ENCODE measurements at places on chromosomes 3 and 15. TPM values are rescaled to one million over a fixed set of nuclear protein-coding genes. Genes with fewer than 3 reads are reported as not detected.

- no peak for DNase-seq
These were observed 8.8 kb upstream of the A4GNT start for GRCh38 chr3:138140940-138141339.

- no peak for DNase-seq
These were observed 244.5 kb downstream of the SLC9A9 start for GRCh38 chr3:143603774-143604173.

- DNase-seq: no peak
These were observed 151.4 kb downstream of the DNAJB8 start for GRCh38 chr3:128315313-128315712.

The DZIP3 gene
- total RNA-seq: 39.5 TPM

DNA sequence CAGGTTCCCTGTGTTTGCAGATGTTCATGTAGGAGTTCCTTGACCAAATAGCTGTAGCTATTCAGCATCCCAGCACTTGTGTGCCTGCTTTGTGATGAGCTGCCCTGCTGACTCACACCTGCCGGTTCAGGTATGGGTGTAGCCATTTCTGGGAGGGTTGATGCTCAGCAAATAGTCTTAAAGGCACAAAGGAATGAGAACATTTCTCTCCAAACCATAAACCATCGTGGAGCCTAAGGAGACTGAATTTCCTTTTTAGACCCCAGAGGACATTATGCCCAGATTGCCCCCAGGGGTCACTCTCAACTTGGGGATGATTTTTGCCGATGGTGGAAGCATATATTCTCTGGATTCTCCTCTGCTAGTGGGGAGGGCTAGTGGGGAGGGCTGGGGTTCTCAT, 80.6 kb downstream of the ADAMTSL3 start:
- DNase-seq: no peak

The LRRC31 gene
- not detected for total RNA-seq

GRCh38 chr3:121998030-121998580, 23.9 kb downstream of the ILDR1 start:
- DNase-seq: no peak

DNA sequence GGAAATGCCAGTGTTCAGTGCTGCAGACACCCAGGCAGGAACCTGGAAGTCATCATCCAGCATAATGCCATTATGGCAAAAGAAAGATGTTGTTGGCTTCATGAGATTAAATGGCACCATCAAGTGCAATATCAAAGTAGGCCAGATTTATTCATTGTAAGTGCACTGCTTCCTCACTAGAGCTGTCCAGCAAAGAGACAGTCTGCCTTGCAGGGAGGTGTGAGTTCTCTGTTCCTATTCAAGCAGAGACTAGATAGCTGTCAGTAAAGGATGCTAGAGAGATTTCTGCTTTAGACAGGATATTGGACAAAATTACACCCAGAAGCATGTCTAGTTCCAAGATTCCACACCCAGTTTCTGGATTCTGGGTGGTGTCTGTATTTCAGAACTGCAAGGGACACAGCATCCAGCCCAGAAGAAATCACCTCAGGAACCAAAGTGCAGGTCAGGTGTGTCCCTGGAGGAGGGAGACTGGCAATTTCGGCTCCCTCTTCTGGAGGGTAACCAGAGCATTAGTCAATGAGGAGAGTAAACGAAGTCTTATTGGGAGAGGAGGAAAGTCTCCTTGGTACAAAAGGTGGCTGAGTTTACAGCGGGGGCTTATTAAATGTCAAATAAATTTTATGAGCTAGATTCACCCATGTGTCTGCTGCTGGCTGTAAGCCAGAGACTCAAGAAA, 377.3 kb downstream of the EPHB1 start:
- DNase-seq: no peak

The TRIM42 gene
- not detected for total RNA-seq

The SLC28A1 gene
- 0.21 TPM for total RNA-seq

DNA sequence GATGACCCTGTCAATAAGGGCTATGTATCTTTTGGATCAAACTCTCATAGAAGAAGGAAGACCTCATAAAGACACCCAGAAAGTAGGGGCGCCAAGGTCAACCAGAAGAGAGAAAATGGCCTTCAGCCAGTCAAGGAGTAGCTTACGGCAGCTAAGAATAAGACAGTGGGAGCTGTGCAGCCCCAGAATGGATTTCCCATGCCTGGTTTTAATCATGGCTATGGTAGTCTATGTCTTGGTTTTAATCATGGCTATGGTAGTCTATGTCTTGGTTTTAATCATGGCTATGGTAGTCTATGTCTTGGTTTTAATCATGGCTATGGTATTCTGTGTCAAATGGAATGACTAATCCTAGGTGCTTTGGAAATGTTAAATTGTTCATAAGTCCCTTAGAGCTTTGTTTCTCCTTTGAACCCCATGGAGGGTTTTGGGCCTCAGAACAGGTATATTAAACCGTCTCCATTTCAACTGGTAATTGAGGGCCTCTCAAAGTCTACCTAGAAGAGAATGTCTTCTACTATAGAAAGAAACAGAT, 742.0 kb upstream of the CFAP20DC start:
- no peak for DNase-seq

DNA sequence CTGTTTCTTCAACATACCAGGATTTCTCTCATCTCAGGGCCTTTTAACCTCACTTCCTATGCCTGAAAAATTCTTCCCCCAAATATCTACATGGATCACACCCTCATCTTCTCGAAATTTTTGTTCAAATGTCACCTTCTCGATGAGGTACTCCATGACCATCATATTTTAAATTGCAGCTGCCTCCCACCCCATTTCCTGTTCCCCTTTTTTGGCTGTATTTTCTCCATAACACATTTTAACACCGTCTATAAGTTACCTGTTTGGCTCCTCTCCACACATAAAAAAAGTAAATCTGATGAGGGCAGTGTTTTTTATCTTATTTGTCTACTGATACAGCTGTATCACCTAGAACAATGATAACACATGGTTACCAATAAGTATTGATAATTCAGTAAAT, 20.7 kb upstream of the ZBED2 start:
- no peak for DNase-seq

GRCh38 chr15:95935852-95936251, 394.6 kb upstream of the NR2F2 start:
- no peak for DNase-seq

GRCh38 chr3:151835751-151836525, 22.0 kb downstream of the AADAC start:
- no peak for DNase-seq

GRCh38 chr15:58734859-58735258, 14.6 kb downstream of the ADAM10 start:
- DNase-seq: no peak

- no peak for DNase-seq
These were observed 36.4 kb downstream of the HAPLN3 start for GRCh38 chr15:88858934-88859333.

The GPR176 gene
- 8.6 TPM for total RNA-seq

GRCh38 chr3:116057400-116058006, 387.8 kb downstream of the LSAMP start:
- DNase-seq: no peak

The FBN1 gene
- 584 TPM for total RNA-seq

The ARHGEF26 gene
- total RNA-seq: 16.2 TPM

The UBE2Q2 gene
- total RNA-seq: 55.6 TPM

The GPR156 gene
- total RNA-seq: 5.3 TPM

DNA sequence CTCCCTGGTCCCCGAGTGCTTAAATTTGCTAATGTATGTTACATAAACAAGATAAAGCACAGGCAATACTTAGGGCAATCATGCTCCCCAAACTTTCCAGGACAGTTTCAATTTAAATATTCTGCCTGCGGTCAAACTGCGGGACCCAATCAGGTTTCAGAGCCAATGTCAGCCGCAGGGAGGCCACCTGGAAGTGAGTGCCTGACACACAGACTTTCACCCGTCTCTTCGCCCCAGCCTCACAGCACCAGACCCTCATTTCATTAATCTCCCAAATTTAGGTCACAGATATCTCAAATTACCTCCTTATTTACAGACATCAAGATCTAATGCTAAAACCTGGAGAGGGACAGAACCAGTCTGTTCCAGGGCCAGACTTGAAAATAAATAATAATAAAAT, 107.2 kb upstream of the ALDH1A3 start:
- DNase-seq: no peak

The LPCAT4 gene
- total RNA-seq: 4.4 TPM

DNA sequence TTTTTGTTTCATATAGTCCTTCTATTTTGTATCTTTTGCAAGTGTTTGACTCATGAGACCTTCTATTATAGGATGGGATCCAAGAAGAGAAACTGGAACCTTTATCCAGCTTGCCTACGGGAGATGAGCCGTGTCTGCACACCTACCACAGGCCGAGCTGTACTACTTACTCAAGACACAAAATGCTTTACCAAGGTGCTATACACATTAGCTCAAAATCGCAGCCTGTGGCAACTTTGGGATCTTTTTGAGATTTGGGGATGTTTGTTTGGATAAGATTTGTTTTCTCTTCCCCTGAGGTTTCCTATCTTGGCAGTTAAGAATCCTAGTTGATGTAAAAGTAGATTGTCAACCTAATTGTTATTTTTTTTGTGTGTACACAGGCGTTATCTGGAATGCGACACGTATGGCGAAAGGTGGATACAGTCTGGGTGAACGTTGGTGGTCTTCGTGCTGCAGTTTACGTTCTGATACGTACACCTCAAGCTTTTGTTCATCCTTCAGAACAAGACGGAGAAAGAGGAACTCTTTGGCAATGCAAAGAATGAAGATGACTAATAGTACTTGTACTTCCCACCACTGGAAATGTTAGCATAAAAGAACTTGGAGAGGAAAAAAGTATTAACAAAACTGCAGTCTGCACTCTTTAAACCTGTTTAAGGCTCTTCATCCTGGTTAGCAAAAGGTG, 13.1 kb upstream of the SETD5 start:
- no peak for DNase-seq

DNA sequence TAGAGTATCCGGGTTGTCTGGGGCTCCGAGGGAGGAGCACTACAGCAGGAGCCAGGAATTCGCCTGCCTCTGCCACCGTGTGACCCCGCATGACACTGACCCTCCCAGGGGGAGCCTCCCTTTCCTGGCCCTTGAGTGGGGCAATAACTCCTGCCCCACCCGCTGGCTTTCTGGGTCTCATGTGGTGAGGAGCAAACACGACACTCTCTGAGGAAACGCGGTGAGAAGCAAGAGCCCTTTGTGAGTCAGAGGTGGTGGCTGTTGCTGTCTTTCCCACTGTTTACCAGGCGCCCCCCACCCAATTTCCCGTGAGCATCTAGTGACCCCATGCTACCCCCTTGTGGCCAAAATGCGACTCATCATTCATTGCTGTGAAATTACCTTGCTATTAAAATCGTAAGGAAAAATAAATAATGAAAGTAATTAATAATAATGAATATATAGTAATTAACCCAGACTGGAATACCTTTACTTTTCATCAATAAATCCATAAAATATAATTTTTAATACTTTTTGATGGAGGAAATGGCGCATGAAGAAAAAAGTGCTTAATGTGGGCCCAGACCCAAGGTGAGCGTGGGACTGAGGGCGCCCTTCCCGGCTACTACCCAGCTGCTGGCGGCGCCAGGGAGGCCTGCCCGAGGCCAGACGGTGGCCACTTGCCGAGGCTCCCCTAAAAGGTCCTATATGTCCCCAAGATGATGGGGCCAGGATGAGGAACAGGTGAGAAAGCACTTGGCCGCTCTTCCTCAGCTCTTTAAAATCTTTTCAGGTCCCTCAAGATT, 29.3 kb downstream of the CCNL1 start:
- DNase-seq: peak; percentile 46

DNA sequence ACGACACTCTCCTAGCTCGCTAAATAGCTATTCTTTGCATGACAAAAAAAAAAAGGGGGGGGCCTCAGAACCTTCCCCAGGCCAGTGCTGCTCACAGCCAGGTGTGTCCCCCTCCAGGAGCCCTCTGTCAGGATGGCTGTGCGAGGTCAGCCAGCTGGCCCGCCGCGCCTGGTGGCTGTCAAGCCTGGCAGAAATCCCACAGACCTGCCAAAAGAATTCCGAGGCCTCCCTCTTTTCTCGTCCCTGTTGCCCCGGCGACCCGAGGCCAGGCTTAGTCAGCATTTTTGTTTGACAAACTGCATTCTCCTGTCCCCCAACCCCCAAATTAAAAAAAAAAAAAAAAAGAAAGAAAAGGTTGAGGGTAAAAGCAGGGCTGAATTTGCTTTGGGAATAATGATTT, 61.9 kb downstream of the TM4SF4 start:
- peak; percentile 48 for DNase-seq

- DNase-seq: no peak
These were observed 53.3 kb downstream of the ZNF385D start for GRCh38 chr3:21697707-21698106.

DNA sequence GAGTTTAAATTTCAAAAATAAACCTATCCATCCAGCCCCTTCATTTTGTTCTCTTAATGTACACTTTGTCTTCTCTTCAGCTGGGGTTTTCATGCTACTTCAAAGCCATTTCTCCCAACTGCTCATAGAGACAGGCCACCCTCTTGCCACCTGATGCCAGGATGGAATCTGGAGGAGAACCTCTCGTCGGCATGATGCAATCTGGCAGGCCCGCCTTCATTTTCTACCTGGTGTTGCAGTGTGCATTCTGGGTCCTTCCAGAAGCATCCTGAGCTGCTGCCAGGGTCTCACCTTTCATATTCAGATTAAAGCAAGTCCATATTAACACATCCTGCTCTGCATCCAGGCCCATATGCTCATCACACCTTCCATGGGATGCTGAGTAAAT, 60.8 kb downstream of the CTNNB1 start:
- DNase-seq: no peak

The TRH gene
- not detected for total RNA-seq

- DNase-seq: no peak
These were observed 9.1 kb upstream of the PDCD6IP start for GRCh38 chr3:33789183-33789954.

The GPR149 gene
- total RNA-seq: not detected

- no peak for DNase-seq
These were observed 48.9 kb upstream of the ZDHHC23 start for GRCh38 chr3:113898892-113899291.

DNA sequence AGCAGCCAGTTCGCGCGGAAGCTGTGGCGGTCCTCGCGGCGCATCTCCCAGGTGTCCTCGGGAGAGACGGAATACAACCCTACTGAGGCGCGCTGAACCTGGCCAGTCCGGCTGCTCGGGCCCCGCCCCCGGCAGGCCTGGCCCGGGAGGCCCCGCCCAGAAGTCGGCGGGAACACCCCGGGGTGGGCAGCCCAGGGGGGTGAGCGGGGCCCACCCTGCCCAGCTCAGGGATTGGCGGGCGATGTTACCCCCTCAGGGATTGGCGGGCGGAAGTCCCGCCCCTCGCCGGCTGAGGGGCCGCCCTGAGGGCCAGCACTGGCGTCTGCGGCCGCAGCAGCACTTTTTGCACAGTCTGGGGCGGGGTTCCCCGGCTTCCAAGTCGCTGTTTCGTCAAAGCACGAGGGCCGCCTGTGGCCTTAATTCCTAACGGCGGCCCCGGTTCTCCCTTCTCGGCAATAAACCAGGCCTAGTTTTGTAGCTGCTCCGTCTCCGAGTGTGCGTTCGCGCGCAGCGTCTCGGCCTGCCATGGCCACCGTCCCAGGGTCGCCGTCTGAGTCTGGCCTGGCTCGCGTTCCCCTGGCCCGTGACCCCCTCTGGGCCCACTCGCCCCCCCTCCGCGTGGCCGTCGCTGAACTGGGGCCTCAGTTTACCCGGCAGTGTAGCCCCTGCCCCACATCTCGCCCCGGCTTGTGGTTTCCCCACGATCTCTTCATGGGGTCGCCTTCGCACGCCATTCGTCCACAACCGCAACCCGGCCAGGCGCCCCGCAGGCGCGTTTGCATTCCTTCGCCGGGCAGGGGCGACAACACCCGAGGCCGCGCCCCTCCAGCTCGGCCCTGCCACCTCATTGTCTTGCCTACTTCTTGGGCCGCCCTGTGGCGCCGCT, 30.0 kb downstream of the NBEAL2 start:
- peak; percentile 91 for DNase-seq

- DNase-seq: peak; percentile 57
These were observed 9.2 kb upstream of the SEMA4B start for GRCh38 chr15:90191794-90192509.

Data from uterus (tissue), 4 donors.